ENCODE measurements at places on chromosomes 6 and 20. TPM values are rescaled to one million over a fixed set of nuclear protein-coding genes. Genes with fewer than 3 reads are reported as not detected.

DNA sequence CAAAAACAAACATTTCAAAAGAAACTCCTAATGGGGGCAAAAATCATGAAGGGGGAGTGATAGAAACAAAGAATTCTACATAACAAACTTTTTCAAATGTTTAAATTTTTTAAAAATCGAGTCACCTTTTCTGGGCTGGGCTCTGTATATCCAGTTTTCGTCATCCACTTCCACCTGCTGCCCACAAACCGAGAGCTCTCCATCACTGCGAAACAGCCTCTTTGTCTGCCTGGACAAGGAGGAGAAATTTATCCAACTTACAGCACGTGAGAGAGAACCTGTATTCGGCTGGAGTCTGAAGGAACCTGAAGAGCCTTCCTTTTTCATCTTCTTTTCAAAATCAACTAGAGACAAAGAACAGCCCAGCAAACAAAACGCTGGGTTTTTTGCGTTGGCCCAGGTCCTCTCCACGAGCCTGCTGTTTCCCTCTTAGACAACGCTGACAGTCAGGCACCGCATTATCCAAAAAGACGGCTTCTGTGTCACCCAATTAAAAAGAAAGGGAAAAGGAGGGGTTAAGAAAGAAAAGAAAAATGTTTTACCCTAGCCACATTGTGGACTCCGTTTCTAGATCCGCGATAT is 72.4 kb upstream of the NHSL1 start:
- H3K4me1 ChIP-seq: no peaks in the 10 kb centered on the region
- no peaks in the 10 kb centered on the region for H3K27me3 ChIP-seq
- H3K4me3 ChIP-seq: peak overlapping the region; percentile 58
- no peaks in the 10 kb centered on the region for H3K36me3 ChIP-seq
- DNase-seq: no peak

MAK gene
- not detected for total RNA-seq

DNA sequence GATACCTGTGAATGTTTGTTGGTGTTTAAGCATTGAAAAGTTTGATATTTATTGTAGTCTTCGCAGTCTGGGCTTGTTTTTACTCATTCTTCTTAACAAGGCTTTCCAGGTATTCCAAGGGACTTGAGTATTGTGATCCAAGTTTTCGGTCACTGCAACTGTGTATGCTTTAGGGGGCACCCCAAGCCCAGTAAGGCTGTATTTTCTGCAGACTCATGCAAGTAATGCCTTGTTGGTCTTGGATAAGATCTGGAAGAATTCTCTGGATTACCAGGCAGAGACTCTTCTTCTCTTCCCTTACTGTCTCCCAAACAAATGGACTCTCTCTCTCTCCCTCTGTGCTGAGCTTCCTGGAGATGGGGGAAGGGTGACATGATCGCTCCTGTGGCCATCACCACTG is 82.1 kb downstream of the RFPL4B start:
- H3K4me3 ChIP-seq: no peak overlapping the region
- DNase-seq: no peak
- no peaks in the 10 kb centered on the region for H3K36me3 ChIP-seq
- no peak overlapping the region for H3K27ac ChIP-seq
- H3K27me3 ChIP-seq: no peaks in the 10 kb centered on the region

OVOL2 gene
- total RNA-seq: 8.3 TPM

LINC00237 gene
- total RNA-seq: not detected

DNA sequence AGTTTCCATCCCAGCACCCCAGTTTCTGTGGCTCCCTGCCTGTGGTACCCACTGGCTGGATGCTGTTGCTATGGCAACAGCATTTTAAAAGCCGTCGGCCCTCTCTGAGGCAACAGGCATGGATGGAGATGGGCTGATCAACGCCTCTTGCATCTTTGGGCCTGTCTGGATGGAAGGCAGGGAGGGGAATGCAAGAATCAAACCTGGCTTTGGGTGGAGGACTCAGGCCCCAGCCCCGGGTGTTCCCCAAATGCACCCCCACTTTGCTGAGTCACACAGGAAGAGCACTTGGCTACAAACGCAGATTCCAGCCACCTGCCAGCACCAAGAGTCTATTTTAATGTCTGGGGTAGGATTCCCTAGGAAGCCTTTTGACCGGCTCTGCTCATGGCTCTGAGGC is 45.7 kb upstream of the TGM2 start:
- no peaks in the 10 kb centered on the region for H3K27me3 ChIP-seq
- H3K4me3 ChIP-seq: no peak overlapping the region
- DNase-seq: no peak

DNA sequence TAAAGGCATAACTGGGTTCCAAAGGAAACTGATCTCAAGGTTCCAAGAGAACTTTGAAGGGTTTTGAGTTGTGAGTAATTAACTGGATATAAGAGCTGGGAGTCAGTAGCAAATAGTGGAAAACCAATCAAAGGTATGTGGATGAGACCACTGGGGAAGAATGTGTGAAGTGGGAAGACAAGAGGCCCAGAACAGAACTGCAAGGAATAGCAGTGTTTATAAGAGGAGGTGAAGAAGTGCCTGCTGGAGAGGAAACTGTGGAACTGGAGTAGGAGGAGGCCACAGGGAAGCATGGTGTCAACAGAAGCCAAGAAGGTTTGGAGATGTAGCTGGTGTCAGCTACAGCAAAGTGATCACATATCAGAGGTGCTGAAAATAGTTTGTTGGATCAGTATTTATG is 18.7 kb upstream of the HDAC2 start:
- no peaks in the 10 kb centered on the region for H3K36me3 ChIP-seq
- H3K4me3 ChIP-seq: no peak overlapping the region
- H3K27me3 ChIP-seq: no peaks in the 10 kb centered on the region
- H3K27ac ChIP-seq: no peak overlapping the region

KCNK5 gene
- total RNA-seq: 6.9 TPM

MEA1 gene
- 49.2 TPM for total RNA-seq

GRCh38 chr6:104958178-104959025 is 1.5 kb downstream of the LIN28B start:
- no peak overlapping the region for H3K4me3 ChIP-seq
- no peak overlapping the region for H3K27ac ChIP-seq
- peaks cover 80% of the 10 kb centered on the region for H3K27me3 ChIP-seq
- no peaks in the 10 kb centered on the region for H3K36me3 ChIP-seq

- no peaks in the 10 kb centered on the region for H3K4me1 ChIP-seq
- no peaks in the 10 kb centered on the region for H3K36me3 ChIP-seq
These were observed 84.5 kb upstream of the MCHR2 start for GRCh38 chr6:100078509-100078908.

DNA sequence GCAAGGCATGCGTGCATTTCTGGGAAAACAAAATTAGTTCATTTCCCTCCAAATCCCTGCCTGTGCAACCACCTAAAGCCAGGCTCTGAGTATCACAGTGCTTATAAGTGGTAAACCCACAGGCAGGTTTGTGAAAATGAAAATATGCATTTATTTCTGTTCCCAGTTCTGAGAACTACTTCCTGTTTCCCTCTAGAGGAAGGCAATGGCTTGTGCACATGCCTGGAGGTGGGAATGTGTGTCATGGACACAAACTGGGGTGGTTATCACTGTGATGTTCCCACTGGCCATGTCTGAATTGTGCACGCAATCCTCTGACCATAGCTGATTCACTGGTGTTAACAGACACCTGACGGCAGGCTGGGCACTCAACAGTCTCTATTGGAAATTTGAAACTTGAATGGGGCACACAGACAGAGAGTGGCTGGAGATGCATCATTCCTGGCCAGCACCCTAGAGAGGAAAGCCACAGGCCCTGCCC is 26.3 kb downstream of the FAM110A start:
- peaks cover 43% of the 10 kb centered on the region for H3K4me1 ChIP-seq
- H3K27ac ChIP-seq: peak overlapping the region; percentile 62
- no peaks in the 10 kb centered on the region for H3K36me3 ChIP-seq
- DNase-seq: no peak
- H3K4me3 ChIP-seq: no peak overlapping the region

EEF1A2 gene
- 1.9 TPM for total RNA-seq

DNA sequence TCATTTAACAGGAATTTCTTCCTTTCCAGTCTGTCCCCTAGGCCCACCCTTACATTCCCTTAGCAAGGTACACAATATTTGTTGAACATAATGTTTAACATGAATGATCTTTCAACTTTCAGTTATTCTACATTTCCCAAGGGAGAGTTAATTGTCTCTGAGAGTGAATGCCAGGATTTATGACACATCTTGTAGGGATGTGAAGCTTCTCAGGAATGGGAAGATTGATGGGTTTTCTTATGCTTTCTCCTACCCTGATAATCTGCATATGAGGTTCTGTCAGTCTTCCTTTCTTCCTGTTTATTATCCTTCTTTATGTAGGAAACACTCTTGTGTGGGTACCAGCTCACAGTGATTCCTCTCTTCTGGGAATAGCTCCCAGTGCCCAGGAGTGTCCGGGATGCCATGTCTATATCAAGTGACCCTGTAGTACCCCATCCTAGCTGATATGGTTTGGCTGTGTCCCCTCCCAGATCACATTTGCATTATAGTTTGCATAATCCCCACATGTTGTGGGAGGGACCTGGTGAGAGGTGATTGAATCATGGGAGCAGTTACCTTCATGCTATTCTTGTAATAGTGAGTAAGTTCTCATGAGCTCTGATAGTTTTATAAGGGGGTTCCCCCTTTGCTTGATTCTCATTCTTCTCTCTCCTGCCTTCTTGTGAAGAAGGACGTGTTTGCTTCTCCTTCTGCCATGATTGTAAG is 7.1 kb upstream of the FYN start:
- H3K27ac ChIP-seq: no peak overlapping the region
- no peaks in the 10 kb centered on the region for H3K4me1 ChIP-seq
- no peak for DNase-seq
- H3K4me3 ChIP-seq: no peak overlapping the region

DNA sequence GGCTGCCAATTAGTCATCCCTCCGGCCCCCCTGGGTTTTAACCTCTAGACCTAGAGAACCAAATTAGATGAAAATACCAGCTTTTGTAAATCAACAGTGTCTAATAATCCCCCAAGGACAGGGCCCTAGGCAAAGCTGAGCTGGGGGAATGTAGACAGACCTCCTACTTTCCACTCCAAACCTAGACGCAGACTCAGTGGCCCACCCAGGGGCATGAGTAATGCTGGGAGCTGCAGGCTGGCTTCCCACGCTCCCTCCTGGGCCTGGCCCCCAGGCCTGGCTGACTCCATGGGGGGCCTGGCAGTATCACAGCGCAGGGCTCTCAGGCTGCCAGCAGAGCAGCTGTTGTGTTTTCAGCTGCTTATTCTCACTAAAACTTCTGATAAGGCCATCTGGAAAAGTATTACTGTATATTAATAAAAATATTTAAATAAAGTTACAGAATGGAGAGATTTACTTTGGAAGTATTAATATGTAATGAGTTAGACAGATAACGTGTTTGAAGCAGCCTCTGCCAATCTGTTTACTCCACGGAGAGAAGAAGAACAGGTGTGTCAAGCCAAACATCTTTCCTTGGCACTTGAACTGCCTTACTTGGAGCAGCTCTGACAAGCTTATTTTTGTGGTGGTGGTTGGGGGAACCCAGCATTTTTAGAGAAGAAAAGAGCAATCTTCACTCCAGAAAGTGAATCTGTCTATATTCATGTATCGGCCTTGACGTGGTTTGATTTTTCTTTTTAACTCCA is 144.0 kb upstream of the AGPAT4 start:
- H3K27me3 ChIP-seq: no peaks in the 10 kb centered on the region
- H3K4me1 ChIP-seq: peaks cover 3% of the 10 kb centered on the region
- H3K27ac ChIP-seq: no peak overlapping the region

GRCh38 chr6:161796681-161797080 is 522.8 kb upstream of the AGPAT4 start:
- H3K27me3 ChIP-seq: no peaks in the 10 kb centered on the region
- H3K36me3 ChIP-seq: no peaks in the 10 kb centered on the region
- H3K4me1 ChIP-seq: no peaks in the 10 kb centered on the region
- no peak for DNase-seq
- H3K4me3 ChIP-seq: no peak overlapping the region

LTA gene
- not detected for total RNA-seq

DNA sequence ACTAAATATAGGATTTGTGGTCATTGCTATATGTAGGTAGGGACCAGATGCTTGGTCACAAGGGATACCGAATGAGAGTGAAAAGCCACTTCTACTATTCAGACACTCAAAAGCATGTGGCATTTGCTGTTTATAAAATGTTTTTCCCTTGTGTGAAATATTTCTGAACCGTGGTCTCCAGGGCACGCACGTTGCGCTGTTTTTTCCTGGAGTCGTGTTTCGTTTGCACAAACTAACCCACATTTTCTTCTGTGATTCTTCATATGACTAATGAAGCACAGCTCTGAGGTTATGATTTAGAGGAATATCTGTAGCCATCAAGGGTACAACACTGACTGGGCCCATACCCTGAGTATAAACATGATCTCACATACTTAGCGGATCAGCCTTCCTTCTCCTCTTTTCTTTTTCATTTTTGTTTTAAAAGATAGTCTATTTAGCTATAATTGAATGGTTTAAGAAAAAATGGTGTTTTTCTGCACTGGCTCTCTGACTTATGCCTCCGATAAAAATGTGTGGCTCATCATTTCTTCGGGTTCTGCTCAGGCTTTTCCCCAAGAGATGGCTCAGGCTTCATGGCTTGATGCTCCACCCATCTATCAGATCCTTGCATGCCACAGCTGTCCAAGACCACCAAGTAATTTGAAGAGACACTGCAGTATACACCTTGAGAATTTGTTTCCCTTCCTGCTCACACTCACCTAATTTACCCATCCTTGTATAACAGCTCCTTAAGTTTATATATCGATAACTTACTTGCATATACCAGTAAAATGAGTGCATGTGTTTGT is 59.9 kb upstream of the HBS1L start:
- H3K4me3 ChIP-seq: no peak overlapping the region
- no peaks in the 10 kb centered on the region for H3K4me1 ChIP-seq
- no peak overlapping the region for H3K27ac ChIP-seq
- H3K27me3 ChIP-seq: no peaks in the 10 kb centered on the region
- H3K36me3 ChIP-seq: no peaks in the 10 kb centered on the region

SAMD3 gene
- total RNA-seq: 0.45 TPM

- DNase-seq: no peak
- H3K36me3 ChIP-seq: no peaks in the 10 kb centered on the region
- no peaks in the 10 kb centered on the region for H3K27me3 ChIP-seq
- H3K27ac ChIP-seq: no peak overlapping the region
- H3K4me3 ChIP-seq: no peak overlapping the region
These were observed 181.4 kb downstream of the TBX18 start for GRCh38 chr6:84582997-84583396.
